ENCODE measurements at places on chromosomes 1 and 21.

DNA sequence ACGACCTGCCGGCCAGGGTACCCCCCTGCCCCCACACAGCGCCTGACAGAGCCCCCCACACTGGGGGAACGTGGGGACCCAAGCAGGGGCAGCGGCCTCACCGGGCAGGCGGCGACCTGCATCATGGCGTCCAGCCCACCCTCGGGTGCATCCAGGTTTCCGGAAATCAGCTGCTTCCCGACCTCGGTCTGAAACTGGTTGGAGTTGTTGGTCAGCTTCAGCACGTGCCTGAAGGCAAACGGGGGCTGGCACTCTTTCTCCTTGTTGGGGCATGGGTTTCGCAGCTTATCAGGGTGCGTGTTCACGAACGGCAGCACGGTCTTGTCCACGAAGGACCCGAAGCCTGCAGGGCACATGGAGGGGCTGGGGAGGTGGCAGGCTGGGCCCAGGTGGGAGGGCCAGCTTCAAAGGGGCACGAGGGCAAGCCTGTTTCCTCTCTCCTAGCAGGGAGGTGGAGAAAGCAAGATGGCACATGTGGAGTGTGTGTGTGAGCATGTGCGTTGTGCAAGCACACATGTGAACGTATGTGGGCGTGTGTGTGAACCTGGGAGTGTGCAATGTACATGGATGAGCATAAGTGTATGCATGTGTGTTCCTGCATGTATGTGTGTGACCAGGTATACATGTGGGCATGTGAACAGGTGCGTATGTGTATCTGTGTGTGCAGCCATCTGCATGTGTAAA lies 19.2 kb downstream of the ITGB2 start:
- DNase-seq, result no peak

DNA sequence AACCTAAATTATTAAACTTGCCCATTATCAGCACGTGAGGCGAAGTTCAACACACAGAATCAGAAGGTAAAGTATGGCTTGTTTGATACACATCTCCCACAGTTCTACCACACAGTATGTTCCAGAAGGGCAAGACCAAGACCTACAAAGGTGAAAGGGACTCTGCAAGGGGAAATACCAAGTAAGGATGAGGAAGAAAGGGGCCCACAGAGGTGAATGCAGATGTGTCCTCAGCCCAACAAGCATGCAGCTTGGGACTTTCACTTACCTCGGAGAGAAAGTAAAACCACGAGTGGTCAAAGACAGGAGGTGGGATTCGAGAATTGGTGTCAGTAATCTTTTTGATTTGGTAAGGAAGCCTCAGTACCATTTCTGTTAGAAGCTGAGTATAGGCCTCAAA lies 85.8 kb downstream of the UBR4 start:
- DNase-seq, result no peak

- DNase-seq, result no peak
These were observed 29.0 kb downstream of the MRPL39 start for GRCh38 chr21:25578056-25578961.

GRCh38 chr1:246769306-246769705 lies 45.1 kb downstream of the SCCPDH start:
- no peak for DNase-seq

GRCh38 chr1:71448444-71448843 lies 367.6 kb upstream of the ZRANB2 start:
- no peak for DNase-seq

DNA sequence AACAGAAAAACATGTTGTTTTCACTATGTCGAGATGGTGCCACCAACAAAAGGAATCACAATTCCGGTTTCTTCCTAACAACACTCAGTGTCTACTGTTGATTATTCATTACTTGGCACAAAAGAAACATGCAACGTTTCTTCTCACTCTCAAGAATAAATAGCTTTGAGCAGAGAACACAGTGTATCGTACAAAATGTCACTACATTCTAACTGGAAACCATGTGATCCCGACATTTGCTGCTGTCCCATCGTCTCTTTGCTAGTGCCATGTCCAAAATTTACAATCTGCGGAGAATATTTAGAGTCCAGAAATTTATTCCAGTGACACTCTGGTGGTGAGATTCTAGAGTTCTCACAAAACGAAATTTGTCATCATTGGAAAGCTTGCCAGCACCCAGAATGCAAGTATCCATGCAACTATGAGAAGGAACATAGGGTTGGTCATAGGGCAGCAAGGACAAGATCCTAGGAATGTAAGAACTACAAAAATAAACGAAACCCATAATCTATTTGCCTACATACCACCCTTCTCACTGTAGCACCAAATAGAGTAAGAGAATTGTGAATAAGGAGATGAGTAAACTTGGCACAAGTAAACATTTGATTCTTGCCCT lies 505.1 kb downstream of the LTN1 start:
- no peak for DNase-seq

GRCh38 chr1:94254073-94254810 lies 16.9 kb upstream of the ARHGAP29 start:
- no peak for DNase-seq

GRCh38 chr1:89465201-89465600 lies 59.4 kb upstream of the LRRC8B start:
- DNase-seq, result no peak

DNA sequence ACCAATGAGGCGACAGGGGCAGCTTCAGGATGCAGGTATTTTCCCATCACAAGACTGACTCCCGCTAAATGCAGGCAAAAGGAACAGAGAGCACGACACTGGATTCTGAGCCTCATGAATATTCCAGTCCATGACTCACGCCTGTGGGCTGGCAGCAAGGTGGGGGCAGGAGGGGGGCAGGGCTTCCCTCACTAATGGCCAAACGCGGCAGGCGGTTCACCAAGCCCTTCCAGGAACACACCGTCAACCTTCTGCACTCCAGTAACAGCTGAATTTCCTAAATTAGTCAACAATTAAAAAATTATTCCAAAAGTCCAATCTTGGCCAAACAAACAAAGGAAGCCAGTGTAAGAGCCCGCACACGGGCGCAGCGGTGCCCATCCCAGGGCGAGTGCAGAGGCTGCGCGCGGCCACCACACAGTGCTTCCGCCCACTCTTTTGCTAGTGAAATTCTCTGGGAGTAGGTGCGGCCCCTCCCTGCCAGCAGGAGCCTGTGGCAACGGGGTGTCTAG lies 12.5 kb upstream of the GPR153 start:
- DNase-seq, result no peak

DNA sequence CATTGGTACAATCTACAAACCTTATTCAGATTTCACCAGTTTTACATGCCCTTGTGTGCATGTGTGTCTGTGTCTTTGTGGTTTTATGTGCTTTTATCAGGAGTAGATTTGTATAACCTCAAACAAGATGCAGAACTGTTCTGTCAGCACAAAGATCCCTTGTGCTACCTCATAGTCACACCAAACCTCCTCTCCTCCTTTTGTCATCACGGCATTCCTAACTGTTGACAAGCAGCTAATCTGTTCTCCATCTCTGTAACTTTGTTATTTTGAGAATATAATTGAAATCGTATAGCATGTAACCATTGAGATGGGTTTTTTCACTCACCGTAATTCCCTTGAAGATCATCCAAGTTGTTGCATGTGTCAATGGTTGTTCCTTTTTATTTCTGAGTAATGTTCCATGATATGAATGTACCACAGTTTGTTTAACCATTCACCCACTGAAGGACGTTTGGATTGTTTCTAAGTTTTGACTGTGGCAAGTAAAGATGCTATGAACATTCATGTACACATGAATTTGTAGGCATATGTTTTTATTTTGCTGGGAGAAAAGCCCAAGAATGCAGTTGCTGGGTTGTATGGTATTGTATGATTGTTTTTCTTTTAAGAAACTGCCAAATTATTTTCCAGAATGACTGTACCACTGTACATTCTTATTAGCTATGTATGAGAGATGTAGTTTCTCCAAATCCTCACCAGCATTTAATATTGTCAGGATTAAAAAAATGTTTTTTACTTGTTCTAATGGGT lies 78.1 kb upstream of the B3GALT2 start:
- no peak for DNase-seq

GRCh38 chr21:19767546-19767945 lies 1230.7 kb upstream of the NCAM2 start:
- DNase-seq, result no peak

GRCh38 chr1:209875515-209875914 lies 47.7 kb downstream of the UTP25 start:
- no peak for DNase-seq

DNA sequence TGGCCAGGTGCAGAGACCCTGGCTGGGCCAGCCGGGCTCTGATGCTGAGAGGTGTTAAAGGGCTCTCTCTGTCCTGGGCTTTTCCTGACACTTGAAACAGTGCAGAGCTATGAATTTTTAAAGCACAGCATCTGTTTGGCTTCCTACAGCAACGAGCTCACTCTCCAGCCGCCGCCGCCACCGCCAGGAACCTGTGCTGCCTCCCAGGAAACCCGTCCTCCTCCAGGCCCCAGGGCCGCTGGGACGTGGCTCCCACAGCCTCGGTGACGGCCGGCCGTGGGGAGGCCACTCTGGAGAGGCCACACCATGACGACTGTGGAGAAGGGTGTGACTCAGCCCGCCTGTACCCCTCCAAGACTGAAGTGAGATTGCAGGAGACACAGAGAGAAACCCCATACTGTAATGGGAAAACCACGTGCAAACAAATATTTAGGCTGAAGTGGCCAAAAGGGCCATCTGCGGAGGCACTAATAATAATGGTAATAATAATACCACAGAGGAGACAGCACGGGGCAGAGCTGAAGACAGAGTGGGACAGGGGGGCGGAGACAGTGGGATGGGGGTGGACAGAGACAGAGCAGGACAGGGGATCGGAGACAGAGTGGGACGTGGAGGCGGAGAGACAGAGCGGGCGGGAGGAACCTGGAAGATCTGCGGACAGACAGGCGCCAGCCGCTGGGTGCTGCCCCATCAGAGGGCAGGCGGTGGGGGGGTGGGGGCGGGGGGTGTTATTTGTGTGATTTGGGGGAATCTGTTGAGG lies 139.2 kb downstream of the CASZ1 start:
- DNase-seq, result no peak

DNA sequence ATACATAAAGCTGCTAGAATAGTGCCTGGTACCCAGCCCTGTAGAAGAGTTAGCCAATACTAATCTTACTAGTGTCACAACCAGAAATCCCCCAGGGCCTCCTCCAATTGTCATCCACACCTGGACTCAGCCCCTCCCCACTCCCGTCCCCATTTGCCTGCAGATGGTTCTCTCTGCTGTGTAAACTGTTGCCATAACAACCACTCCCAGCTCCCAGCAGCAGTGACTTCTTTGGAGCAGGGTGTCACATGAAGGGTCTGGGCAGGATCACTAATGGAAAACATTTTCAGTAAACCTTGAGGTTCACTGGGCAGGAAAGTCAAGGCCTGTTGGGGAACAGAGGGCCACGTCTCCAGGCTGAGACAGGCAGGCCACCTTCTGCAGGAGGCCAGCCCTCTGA lies 126.0 kb upstream of the IPO9 start:
- no peak for DNase-seq

GRCh38 chr1:114828251-114828650 lies 26.4 kb upstream of the SYCP1 start:
- no peak for DNase-seq

GRCh38 chr1:82472489-82473131 lies 671.9 kb downstream of the ADGRL2 start:
- DNase-seq, result no peak

GRCh38 chr1:226034482-226034881 lies 28.0 kb upstream of the H3-3A start:
- DNase-seq, result no peak

- DNase-seq, result no peak
These were observed 107.8 kb downstream of the DISC1 start for GRCh38 chr1:231734417-231734816.

DNA sequence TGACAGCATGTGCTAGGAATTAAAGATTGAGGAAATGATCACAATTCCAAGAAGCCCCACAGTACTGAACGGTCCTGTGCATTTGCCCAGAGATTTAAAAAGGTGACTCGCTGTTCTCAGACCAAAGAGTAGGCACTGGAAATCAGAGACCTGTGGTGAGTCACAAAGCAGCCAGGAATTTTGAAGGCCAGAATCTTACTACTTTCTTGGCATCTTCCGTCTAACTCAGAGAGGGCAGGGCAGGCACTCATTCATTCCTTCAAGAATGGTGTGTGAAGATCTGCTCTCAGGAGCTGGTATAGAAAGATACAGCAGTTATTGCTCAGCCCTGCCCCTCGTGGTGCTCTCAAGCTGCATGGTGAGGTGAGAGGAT lies 57.9 kb downstream of the BRINP2 start:
- no peak for DNase-seq

GRCh38 chr1:48761986-48762385 lies 14.7 kb downstream of the BEND5 start:
- no peak for DNase-seq

DNA sequence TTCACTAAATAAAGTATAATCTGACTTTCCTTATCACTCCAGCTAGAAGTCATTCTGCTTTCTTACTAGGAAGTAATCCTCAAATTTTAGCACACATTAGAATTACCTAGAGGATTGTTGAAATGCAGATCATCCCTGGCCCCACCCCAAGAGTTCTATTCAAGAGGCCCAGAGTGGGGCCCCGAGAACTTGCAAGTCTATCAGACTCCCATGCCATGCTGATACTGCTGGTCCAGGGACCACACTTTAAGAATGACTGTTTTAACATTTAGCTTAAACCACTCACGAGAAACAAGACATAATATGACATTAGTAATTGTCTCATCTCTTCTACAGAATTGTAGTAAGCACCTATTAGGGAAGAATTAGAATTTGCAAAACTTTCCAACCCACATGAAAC lies 7.7 kb upstream of the SYNJ1 start:
- DNase-seq, result no peak

DNA sequence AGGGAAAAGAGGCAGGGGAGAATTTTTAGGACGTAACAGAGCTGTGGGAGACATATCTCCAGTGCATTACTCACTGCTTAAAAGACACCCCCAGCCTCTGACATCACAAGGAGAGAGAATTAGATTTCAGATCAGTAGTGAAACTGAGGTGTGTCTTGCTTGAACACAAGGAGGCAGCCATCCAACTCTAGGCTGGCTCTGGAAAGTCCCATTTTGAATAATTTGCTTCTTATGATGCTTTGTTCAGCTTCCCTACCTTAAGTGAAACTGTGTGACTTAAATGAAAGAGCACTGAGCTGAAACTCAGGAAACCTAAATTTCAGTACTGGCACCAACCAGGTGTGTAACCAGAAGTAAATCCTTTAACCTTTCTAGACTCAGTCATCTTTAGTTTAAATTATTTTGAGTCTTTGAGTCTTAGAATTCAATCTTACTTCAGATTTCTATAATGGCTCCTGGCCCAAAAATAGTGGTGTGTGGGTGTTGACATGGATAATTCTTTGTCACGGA lies 251.6 kb upstream of the SGIP1 start:
- DNase-seq, result no peak

DNA sequence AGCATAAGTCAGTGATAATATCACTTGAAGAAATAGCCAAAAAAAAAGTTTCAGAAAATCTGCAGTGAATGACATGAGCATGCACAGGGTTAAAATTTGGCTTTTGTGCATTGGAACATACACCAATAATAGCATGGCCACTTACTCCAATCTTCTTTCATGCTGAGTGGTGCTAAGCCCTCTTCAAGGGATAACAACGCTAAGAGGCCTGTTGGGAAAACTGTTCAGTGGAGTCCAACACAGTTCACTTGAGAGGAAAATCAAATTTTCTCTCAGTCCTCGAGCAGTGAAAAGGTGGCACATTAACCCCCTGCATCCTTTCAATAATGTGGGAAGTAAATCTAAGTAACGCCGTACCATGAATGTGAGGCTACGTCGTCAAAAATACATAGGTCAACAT lies 264.7 kb downstream of the SPATA17 start:
- DNase-seq, result no peak

GRCh38 chr1:17540255-17541001 lies 930 bp downstream of the ARHGEF10L start:
- no peak for DNase-seq

GRCh38 chr1:11648732-11649158 lies 5.5 kb downstream of the FBXO2 start:
- no peak for DNase-seq

Data from stimulated activated CD8-positive, alpha-beta memory T cell treated with anti-CD3 and anti-CD28 coated beads, Interleukin-12 subunit alpha, Interleukin-12 subunit beta, amount 100 ng/mL, for 1 hour (primary cell).